NCI-H69 (cell line): ENCODE measurements at places on chromosomes 2 and 18.

- no peak for DNase-seq
These were observed 40.0 kb downstream of the RNU4ATAC start for GRCh38 chr2:121570667-121571055.

DNA sequence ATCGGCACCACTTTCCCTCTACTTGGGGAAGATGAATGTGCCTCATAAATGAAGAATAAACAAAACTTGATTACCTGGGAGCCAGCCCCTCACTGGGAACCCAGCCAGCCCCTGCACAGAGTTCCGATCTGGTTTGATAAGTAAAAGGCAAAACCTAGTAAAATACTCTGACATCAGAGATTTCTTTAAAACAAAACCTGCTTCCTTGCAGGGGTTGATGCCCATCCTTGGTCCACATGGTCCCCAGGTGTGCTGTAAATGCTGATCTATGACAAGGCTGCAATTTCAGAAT lies 218.8 kb upstream of the APCDD1 start:
- DNase-seq, result peak; percentile 83

DNA sequence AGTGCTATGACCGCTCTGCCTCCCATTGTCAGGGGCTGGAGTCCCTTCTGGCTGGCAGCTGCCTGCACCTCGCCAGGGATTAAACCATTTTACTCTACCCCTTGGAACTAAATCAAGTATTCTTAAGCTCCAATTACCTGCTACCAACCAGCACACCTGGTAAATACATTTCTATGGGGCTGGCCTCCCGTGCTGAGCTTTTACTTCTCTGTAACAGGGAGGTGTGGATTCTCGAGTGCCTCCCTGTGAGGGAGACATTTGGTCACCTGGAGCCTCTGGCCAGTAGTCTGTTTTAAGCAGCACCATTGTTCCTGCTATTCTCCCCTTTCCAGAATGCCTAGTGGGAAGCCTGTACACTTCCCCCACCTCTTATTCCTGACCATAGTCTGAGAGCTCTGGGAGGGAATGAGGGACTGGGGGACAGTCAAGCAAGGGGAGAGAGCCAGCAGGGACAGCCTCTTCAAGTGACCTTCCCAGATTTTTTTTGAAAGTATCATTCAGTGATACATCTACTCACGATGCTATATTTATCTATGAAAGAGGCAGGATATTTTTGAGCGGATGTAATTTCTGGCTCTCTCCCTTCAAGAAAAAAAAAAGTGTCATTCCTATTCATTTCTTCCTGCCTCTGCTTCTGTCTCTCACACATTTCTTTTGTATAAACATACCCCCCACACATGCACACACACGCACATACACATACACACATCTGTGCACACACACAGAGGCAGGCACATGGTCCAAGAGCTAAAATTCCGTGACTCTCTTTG lies 112.8 kb downstream of the CAPN13 start:
- DNase-seq, result peak; percentile 83

- DNase-seq, result no peak
These were observed 101.6 kb downstream of the ANTXR1 start for GRCh38 chr2:69114534-69114933.

- peak; percentile 42 for DNase-seq
These were observed 593.9 kb upstream of the ZNF804A start for GRCh38 chr2:184004289-184004947.

DNA sequence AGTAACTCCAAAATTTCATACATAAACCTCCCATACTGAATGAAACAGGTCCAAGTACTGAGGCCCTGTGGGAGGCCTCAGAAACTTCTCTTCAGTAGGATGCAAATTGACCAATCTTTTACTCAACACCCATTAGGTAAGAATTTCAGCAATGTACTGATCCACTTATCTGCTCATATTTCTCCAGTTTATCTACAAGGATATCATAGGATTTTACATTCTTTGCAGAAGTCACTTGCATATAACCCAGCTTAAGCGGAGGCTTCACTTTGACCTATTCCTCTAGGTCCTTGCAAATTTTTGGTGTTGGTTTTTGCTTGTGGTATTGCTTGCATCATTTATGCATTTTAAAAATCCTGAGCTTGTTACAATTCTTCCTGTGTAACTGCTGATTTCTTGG lies 28.8 kb upstream of the SLC3A1 start:
- no peak for DNase-seq

DNA sequence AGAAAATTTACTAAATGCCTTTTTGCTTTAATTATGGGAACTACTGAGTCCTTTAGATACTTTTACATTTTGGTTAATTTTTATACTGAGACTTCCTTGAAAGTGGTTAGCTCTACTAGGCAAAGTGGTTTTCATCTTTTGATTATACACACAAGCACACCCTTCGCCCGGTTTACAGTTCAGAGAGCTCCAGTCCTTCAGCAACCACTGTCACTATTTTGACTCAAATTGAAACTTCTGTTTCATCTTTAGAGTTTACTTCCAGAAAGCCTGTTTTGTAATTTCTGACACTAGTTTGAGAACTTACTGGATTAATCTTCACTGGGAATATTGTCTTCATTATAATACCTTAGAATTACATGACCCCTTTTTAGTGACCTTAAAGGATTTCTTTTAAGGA lies 140.3 kb upstream of the FOSL2 start:
- DNase-seq, result no peak

- peak; percentile 46 for DNase-seq
These were observed 50.8 kb downstream of the CCBE1 start for GRCh38 chr18:59646228-59646962.

- DNase-seq, result peak; percentile 11
These were observed 132.9 kb downstream of the CDH2 start for GRCh38 chr18:28044036-28044435.

- no peak for DNase-seq
These were observed 27.5 kb downstream of the ARID5A start for GRCh38 chr2:96564026-96564425.

GRCh38 chr2:20514596-20515269 lies 67.9 kb downstream of the RHOB start:
- no peak for DNase-seq

GRCh38 chr2:163836167-163836566 lies 100.4 kb upstream of the FIGN start:
- DNase-seq, result no peak

DNA sequence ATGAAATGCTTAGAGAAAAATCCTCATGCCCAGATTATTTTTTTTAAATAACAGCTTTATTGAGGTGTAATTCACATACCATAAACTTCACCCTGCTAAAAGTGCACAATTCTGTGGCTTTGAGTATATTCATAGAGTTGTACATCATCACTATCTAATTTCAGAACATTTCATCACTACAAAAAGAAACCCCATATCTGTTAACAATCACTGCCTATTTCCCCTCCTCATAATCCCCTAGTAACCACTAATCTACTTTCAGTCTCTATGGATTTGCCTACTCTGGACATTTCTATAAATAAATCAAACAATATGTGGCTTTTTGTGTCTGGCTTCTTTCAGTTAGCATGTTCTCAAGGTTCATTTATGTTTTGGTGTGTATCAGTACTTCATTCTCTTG lies 51.4 kb downstream of the OSBPL1A start:
- DNase-seq, result no peak

DNA sequence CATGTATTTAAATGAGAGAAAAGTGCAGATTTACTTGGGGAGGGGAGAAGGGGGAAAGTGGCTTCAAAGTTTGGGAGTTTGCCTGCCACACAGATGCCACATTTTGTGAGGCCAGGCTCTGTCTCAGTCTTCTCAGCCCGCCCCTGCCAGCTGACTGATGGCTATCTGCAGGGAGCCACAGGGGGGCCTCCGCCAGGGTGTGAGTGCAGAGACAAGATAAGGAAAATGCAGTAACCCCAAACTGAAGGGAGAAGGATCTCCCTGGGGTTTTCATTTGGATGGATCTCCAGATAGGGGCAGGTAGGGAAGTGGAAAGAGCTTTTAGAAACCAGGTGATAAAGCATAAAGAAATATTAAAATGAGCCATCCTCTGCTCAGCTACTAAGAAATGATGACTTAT lies 128.8 kb downstream of the ZNF521 start:
- DNase-seq, result peak; percentile 16

GRCh38 chr2:8276026-8276425 lies 405.8 kb upstream of the ID2 start:
- DNase-seq, result no peak

DNA sequence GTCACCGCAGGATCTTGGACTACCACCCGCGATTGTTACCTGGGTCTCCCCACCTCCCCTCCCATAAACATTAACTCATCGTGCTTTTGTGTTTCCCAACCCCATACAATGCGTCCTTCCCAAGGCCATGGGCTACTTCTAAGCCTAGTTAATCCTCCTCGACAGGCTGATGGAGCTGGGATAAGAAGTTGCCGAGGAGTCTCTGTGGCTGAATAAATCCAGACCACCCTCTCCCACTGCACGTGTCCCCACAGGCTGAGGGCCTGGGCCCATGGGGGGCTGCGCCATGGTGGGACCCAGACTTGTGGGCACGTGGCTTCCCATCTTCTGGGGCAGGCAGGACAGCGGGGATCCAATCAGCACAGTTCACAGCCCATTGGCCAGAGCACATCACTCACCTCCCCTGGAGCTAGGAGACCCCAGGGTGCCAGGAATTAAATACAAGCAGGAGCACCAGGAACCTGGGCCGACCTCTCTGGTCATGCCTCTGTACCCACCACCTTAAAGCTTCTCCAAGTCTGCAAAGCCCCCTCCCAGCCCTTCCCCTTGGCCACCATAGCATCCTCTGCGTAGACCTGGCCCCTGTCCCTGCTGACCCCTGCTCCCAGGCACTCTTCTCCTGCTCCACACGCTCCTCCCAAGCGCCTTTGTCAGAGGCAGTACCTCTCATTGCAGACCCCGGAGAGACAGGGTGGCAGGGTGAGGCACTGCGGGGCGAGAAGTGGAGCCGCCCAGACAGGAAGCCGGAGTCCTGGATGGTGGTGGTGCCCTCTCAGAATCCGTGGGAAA lies 51.0 kb upstream of the ID2 start:
- no peak for DNase-seq
